ENCODE measurements at places on chromosomes 6 and 20. TPM values are rescaled to one million over a fixed set of nuclear protein-coding genes. Genes with fewer than 3 reads are reported as not detected.

DNA sequence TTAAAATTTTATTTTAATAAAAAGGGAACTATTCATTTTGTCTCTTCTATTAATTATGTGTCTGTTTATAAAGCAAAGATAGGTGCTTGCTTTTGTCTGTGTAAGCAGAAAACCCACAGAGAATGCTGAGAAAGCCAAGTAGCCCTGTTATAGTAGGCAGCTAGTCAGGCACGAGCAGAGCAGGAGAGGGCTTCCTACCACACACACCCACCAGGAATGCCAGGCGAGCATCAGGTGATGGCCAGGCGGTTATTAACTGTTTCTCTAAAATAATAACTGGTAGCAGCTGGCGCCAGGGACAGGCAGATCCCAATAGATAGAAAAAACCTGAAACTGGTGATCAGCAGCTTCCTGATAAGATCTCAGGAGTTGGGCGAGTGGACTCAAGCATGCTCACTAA is 15.7 kb downstream of the C6orf15 start:
- H3K36me3 ChIP-seq: no peaks in the 10 kb centered on the region
- no peak overlapping the region for H3K4me3 ChIP-seq
- no peak for DNase-seq
- no peak overlapping the region for H3K27ac ChIP-seq

- H3K4me3 ChIP-seq: no peak overlapping the region
- no peaks in the 10 kb centered on the region for H3K36me3 ChIP-seq
- no peaks in the 10 kb centered on the region for H3K4me1 ChIP-seq
- DNase-seq: no peak
- no peak overlapping the region for H3K27ac ChIP-seq
These were observed 20.7 kb upstream of the SLC2A12 start for GRCh38 chr6:134073161-134073560.

- H3K27ac ChIP-seq: no peak overlapping the region
- no peaks in the 10 kb centered on the region for H3K36me3 ChIP-seq
- no peaks in the 10 kb centered on the region for H3K4me1 ChIP-seq
- H3K4me3 ChIP-seq: no peak overlapping the region
These were observed 161.2 kb downstream of the SYNDIG1 start for GRCh38 chr20:24630486-24631172.

- no peak overlapping the region for H3K4me3 ChIP-seq
- no peaks in the 10 kb centered on the region for H3K4me1 ChIP-seq
- H3K27ac ChIP-seq: no peak overlapping the region
- H3K27me3 ChIP-seq: no peaks in the 10 kb centered on the region
These were observed 15.6 kb downstream of the KCNS1 start for GRCh38 chr20:45085289-45085688.

GRCh38 chr6:38955861-38956260 is 92.7 kb upstream of the GLP1R start:
- no peak overlapping the region for H3K27ac ChIP-seq
- H3K36me3 ChIP-seq: peaks cover 16% of the 10 kb centered on the region
- H3K4me3 ChIP-seq: no peak overlapping the region
- H3K4me1 ChIP-seq: no peaks in the 10 kb centered on the region

DNA sequence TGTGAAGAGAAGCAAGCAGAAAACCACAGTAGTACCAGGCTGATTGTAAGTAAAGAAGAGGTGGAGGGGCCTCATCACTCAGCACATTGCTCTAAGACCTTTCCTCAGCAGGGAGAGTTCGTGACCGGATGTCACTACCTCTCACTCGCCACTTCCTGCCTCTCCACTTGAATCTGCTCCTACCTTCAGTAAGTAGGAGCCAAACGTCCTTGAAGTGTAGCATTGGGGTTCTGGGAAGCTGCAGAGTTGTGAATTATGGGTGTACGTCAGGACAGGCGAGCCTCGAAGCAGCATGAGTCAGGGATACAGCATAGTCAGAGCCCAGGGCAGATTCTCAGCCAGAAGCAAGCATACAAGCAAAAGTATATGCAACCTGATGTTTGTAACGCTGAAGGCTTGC is 224.9 kb downstream of the PHACTR1 start:
- H3K4me1 ChIP-seq: no peaks in the 10 kb centered on the region
- H3K36me3 ChIP-seq: no peaks in the 10 kb centered on the region
- H3K27me3 ChIP-seq: no peaks in the 10 kb centered on the region
- no peak overlapping the region for H3K4me3 ChIP-seq

- no peaks in the 10 kb centered on the region for H3K27me3 ChIP-seq
- H3K27ac ChIP-seq: peak overlapping the region; percentile 95
- peak; percentile 50 for DNase-seq
These were observed 2.0 kb downstream of the LST1 start for GRCh38 chr6:31587791-31588777.

Gene GSTA2
- not detected for total RNA-seq

Gene ADTRP
- total RNA-seq: 40.9 TPM
